ENCODE measurements at places on chromosomes 16 and 17.

DNA sequence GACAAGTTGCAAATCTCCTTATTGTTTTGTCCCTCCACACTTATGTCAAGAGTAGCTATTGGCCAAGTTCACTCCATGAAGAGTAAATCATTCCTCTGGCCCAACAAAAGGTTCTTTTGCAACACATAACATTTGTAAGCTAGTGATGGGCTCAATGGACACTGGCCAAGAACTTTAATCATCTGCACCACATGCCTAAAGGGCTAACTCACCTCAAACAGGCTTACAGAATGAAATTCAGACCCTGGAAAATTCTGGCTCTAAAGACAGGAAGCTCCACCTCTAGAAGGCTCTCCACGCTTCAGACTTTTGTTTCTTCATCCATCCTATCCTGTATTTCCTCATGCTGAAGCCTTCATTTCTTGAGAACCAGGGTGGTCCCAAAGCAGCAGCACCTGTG, 10.9 kb upstream of the ANKFN1 start:
- DNase-seq = no peak

GRCh38 chr16:85018529-85019236, 7.3 kb upstream of the ZDHHC7 start:
- no peak for DNase-seq

DNA sequence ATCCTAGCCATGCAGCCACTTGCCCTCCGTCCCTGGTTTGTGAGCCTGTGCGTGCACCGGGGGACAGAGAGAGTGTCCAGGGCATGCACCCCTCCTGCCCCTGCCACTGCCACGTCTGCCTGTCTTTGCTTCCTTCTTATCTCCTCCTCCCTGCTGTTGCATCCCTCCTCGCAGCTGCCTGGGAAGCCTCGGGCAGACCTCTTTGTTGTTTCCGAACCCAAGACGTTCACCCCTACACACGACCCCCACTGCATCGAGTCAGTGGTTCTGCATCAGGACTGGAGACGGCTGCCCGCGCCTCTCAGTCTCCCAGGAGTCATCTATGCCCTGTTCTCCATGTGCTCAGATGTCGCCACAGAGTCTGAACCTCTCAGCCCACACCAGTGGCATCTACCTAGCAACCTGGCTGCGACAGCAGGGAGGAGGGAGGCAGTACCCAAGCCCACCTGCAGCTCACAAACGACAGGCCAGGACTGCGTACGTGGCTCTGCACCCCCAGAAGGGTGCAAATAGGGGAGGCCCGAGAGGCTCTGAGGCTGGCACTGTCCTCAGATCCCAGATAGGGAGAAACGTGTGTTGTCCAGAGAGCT, 5.2 kb downstream of the TIMP2 start:
- no peak for DNase-seq

DNA sequence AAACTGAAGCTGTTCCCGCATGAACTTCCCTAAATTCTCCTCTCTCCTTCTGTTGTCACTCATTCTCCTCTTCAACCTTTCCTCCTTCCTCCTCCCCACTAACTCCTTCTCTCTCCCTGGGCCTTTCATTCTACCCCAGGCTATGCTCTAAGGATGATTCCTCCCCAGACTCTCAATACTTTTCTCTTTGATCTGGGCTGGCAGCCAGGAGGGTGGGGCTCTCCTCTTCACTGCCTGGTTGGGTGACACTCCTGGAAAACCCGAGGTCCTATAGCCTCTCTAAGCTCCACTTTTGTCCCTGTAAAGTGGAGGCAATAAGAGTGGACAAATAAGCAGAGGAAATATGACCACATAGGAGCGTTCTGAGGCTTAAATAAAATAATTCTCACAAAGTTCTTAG, 46.2 kb downstream of the HSD17B2 start:
- DNase-seq = no peak

DNA sequence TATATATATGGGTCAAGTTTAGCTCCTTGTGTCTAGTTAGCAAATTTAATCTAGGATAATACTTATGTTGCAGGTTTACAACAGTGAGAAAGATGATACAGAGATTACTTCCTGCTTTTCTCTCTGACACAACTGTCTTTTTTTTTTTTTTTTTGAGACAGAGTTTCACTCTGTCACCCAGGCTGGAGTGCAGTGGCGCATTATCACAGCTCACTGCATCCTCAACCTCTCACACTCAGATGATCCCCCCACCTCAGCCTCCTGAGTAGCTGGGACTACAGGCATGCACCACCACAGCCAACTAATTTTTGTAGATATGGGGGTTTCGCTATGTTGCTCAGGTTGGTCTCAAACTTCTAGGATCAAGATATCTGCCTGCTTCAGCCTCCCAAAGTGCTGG, 706.9 kb upstream of the SOX9 start:
- no peak for DNase-seq

- no peak for DNase-seq
These were observed 2.9 kb upstream of the ATP2A1 start for GRCh38 chr16:28875134-28876018.

GRCh38 chr17:28862561-28862960, 7.7 kb downstream of the ERAL1 start:
- DNase-seq = no peak

GRCh38 chr17:1142561-1142971, 37.2 kb downstream of the ABR start:
- DNase-seq = no peak

DNA sequence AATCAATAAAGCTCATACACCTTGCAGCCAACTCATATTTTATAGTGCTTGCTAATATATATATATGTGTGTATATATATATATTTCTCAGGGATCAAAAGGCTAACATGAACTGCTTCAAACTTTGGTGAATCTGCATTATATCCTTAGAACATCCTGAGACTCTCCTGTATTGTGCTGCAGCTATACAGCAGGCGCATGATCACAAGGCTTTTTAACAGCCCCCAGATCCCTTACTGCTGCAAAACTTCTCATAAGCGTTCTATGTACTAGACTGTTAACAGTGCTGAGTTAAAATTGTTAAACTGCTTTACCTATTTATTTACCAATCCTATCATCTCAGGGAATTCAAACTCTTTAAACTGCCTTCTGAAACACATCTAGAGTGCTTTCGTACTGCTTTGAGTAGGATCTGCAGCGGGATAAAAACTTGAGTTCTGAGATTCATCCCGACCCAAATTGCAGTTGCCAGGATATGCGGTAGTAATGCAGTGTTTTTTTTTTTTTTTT, 1.3 kb downstream of the GPATCH8 start:
- no peak for DNase-seq

- no peak for DNase-seq
These were observed 15.6 kb downstream of the CDH8 start for GRCh38 chr16:62020681-62021080.

GRCh38 chr16:50932348-50932935, 190.6 kb downstream of the CYLD start:
- DNase-seq = no peak

DNA sequence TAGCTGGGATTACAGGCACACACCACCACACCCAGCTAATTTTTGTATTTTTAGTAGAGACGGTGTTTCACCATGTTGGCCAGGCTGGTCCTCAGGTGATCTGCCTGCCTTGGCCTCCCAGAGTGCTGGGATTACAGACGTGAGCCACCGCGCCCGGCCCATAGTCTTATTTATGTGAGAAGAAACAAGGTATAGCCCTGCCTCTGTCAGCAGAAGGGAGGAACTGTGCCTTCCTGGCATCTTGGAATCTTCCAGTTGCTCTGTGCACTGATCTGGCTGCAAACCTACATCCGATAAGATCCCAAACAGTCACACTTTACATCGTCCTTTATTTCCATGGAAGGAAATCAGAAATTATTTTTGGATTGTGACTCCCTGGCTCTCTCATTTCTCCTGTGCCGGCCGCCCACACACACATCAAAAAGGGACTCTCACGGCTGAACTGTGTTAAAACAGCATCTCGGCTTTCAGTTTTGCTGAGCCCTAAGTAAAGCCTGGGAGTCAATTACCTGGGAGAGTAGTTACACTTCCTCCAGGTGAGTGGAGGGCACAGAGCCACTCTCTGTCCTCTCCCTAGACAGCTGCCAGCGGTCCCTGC, 23.3 kb downstream of the WIPI1 start:
- DNase-seq = no peak

- no peak for DNase-seq
These were observed 1.1 kb downstream of the PARN start for GRCh38 chr16:14628806-14629611.

- DNase-seq = no peak
These were observed 6.4 kb downstream of the CACNG5 start for GRCh38 chr17:66841328-66841727.

- DNase-seq = no peak
These were observed 24.4 kb upstream of the MYO15B start for GRCh38 chr17:75563063-75563758.

DNA sequence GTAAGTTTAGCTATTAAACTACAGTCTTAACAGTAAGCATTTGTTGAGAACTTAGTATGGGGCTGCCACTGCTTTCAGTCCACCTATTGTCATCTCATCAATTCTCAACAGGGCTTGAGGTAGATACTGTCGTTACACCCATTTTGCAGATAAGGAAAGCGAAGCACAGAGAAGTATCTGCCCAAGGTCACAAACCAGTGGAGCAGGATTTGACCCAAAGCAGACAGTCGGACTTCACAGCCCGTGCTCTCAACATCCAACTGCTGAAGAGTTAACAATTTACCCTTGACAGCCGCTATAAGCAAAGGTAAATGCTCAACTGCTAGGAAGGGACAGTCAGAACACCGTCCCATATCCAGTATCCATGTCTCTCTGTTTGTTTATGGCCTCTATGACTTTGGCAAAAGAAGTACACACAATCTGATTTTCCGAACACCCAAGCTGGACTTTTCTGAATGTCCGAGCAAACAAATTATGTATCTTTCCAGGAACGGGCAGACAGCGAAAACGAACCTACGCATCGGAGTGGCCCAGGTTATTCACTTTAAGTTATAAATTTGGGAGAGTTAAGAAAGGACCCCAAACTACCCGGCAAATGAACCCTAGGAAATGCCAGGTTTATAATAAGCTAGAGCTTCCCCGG, 1.2 kb downstream of the SIAH1 start:
- no peak for DNase-seq

DNA sequence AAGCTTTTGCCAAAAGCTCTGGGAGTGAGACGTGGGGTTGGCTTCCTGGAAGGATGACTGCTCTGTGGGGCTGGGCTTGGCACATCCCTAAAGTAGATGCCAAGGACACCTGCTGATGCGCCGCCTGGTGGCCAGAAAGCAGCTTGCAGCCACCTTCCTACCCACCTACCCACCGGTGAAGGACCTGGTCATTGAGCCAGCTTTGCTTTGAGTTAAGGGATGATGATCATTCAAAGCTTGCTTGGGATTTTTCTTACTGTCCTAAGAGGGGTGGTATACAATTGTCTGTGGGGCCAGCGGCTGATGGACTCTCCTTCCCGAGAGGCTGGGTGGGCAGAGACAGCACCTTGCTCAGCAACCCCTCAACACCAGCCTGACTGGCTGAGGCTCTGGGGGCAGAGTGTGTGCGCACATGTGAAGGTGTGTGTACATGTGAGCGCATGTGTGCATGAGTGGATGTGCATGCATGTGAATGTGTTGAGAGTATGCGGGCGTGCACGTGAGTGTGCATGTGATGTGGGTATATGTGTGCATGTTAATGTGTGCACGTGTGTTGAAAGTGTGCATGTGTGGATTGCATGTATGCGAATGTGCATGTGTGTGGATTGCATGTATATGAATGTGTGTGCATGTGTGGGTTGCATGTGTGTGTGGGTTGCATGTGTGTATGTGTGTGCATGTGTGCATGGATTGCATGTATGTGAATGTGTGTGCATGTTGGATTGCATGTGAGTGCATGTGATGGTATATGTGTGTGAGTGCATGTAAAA, 18.6 kb downstream of the C1QTNF1 start:
- no peak for DNase-seq

DNA sequence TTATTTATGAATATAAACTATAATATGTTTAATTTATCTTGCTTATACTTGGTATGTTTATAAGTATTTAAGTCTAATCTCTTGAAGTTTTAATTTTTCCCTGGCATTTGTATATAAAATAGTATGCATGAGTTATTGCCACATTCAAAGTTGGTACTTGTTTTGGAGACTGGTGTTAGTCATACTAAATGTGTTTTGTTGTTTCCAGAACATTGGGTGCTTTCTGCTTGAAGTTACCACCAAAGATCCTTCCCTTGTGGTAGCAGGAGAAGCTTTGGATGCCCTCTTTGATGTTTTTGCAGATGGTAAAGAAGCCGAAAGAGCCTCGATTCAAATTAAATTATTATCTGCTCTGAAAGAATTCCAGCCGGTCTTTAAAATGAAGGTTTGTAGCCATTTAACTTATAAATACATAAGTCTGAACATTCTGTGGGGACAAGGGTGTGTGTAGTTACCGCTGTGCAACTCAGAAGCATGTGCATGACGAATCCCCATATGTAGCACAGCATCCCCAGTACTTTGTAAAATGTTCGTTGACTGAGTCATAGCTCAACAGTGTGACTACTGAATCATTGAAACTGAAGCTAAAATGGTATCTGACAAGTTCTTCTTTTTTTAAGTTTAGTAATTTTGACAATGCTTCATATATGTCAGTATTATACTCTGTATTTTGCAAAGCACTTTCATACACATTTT, 36.4 kb downstream of the HEATR3 start:
- DNase-seq = no peak

GRCh38 chr16:81544261-81544660, 99.7 kb downstream of the CMIP start:
- no peak for DNase-seq

DNA sequence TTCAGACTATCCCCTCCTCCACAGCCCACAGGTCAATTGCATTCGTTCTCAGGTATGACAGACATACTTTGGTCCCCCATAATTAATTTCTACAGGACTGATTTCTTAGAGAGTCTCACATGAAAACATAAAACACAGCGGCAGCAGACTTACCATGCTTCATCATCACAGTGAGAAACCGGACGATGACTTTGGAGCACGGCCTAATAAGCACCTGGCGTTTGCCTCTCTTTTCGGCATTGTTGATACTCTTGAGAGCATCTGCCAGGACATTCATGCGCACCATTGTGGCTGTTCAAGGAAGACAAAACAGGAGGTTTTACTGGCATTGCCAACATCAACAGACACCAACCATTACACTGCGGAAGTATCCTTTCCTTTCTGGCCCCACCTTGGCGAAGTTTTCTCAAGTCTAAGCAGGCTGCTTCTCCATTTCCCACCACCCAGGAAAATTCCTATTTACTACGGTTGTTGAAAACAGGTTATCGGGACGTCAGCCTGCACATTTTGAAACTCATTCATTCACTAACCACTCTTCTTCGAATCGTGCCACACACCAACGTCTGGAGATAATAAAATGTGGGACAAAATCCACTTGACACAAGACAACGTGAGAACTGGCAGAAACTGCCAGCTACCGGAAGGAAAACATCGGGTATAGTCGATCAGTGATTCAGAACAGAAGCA, 1.2 kb downstream of the RPS15A start:
- no peak for DNase-seq

GRCh38 chr17:29617125-29617480, 5.6 kb downstream of the CORO6 start:
- peak; percentile 52 for DNase-seq

DNA sequence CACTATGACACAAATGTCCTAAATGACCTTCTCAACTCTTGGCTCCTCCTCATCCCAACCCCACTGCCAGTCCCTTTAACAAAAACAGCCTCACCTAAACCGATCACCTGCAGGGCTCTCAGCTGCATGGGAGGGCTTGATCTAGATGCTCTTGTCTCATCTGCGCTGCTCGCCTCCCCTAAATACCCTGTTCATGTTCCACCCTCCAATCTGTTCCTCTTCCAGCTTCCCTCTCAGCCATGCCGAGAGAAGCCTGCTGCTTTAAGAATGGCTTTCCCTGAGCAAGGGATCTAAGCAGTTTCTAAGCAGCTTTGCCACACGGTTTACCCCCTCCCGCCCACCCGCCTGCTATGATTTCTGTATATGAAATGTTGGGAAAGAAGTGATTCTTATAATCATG, 23.7 kb downstream of the PIPOX start:
- DNase-seq = no peak

GRCh38 chr16:82835487-82836155, 208.9 kb downstream of the CDH13 start:
- no peak for DNase-seq

All from pulmonary artery endothelial cell (primary cell).